ENCODE measurements at places on chromosomes 7 and 10.

DNA sequence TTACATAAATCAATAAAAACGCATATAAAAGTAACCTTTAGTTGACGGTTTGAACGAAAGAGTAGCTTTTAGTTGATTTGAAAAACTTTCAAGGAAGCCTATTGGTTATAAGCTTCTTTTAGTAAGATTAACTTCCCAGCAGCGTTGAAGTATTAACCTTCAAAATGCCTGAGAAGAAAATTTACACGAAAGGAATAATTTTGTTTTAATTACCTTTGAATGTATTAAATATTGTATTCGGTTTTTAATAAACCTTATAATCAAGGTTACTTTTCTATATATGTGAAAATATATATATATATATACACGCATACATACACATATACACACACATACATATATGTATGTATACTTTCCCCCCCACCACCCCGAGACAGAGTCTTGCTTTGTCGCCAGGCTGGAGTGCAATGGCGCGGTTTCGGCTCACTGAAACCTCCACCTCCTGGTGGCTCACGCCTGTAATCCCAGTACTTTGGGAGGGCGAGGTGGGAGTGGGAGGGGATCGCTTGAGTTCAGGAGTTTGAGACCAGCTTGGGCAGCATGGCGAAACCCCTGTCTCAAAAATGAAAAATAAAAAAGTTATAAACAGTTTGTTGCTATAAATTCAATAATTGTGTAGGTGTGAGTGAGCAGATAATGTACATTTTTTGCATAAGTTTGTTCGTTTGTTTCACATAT lies 57.6 kb upstream of the EZH2 start:
- DNase-seq = peak; percentile 70

GRCh38 chr10:62386356-62387320 lies 12.5 kb downstream of the ZNF365 start:
- no peak for DNase-seq

- no peak for DNase-seq
These were observed 121.5 kb upstream of the ZMIZ1 start for GRCh38 chr10:78947226-78947625.

GRCh38 chr10:6048281-6049030 lies 13.7 kb downstream of the IL2RA start:
- DNase-seq = no peak

DNA sequence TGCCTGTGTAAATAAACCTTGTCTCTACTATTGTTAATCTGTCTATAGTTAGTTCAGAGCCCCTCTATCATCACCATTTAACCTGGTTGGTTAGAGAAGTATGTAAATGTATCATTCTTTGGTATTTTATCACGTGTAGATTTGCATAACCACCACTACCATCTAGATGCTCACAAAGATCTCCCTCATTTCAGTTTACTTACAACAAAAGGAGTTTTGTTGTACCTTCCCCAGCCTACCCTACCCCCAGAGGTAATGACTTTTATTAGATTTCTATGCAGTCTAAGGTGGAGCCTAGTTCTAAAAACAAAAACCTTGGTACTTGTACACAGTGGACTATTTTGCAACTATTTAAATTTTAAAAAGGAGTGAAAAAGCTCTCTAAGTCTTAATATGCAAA lies 17.5 kb downstream of the ACADSB start:
- DNase-seq = no peak

- peak; percentile 73 for DNase-seq
These were observed 184.0 kb upstream of the ADO start for GRCh38 chr10:62620491-62620890.

GRCh38 chr10:60845038-60845437 lies 66.8 kb downstream of the CDK1 start:
- DNase-seq = no peak

DNA sequence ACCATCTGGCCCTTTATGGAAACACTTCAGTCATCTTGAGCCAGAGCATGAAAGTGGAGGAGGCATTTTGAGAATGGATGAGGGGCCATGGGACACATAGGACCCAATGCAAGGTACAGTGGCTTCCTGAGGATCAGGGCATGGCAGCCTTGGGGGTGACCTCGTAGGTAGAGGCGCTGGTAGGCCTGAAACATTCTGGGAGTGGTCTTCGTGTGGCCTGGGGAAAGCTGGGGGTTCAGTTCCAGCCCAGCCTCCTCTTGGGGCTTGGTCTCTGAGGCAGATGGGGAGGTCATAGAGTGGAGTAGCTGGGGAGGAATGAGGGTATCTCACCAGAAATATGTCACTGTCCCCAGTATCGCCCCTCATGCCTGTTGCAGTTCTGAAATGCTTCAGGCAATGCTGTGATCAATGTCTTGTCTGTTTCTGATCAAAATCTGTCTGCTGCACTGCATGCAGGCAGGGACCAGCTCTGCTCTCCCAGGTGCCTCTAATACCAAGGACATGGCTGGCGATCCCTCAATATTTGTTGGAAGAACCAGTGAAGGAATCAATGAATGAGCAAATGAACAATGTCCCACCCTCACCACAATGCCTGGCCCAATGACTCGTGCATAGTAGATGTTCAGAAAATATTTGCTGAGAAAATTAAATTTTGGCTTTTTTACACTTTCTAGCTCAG lies 90.9 kb downstream of the CHST15 start:
- no peak for DNase-seq

GRCh38 chr10:74842301-74842954 lies 16.0 kb downstream of the KAT6B start:
- DNase-seq = peak; percentile 31

DNA sequence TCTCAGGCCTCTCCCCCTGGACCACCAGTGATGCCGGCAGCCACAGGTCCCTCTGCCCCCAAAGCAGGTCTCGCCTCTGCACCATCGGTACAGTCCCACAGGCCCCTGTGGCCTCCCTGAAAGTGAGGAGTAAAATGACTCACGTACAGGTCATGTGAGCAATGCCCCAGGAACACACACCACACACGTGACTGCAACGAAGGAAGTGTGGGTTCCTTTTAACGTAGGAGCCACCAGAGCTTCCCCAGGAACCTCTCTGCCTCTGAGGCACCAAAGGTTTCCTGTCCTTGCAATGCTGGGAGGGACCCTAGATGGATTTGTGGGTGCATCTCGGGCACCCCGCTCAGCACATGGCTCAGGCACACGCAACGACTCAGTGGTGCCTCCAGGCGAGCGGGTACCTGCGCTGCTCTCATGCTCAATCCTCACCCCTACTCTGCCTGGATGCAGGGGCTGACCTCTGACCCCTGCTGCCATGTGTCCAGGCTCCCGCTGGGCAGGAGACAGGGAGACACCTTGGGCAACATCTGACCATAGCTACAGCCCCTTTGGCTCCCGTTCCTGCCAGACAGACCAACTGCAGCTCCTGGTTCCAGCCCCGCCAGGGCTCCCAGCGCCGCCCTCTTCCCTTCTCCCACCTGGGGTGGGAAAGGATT lies 120.7 kb downstream of the PRKAG2 start:
- DNase-seq = peak; percentile 75

All from HL-60 (cell line).